Uterus (tissue), 4 donors: ENCODE measurements at places on chromosomes 3 and 15.

GRCh38 chr3:99330281-99330680 lies 308.1 kb upstream of the COL8A1 start:
- no peak for DNase-seq

DNA sequence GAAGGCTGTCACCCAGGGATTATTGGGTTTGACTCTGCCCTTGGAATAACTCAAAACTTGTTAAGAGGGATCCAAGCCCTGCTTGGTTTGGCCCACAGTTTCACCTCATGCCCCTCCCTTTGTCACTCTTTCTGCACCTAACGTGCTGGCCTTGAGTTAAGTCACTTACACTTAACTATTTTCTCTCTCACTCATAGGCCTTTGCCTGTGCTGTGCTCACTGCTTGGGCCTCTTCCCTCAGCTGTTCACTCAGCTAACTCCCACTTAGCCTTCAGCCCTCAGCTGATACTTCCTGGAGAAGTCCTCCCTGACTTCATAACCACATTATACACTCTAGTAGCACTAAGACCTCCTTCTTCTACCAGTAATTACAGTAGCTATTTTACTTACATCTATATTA lies 133.3 kb downstream of the CMSS1 start:
- no peak for DNase-seq

GRCh38 chr15:25670025-25670554 lies 193.0 kb downstream of the ATP10A start:
- peak; percentile 85 for DNase-seq

GRCh38 chr15:98941595-98942255 lies 65.9 kb downstream of the PGPEP1L start:
- no peak for DNase-seq
